ENCODE measurements at places on chromosomes 5 and 9.

DNA sequence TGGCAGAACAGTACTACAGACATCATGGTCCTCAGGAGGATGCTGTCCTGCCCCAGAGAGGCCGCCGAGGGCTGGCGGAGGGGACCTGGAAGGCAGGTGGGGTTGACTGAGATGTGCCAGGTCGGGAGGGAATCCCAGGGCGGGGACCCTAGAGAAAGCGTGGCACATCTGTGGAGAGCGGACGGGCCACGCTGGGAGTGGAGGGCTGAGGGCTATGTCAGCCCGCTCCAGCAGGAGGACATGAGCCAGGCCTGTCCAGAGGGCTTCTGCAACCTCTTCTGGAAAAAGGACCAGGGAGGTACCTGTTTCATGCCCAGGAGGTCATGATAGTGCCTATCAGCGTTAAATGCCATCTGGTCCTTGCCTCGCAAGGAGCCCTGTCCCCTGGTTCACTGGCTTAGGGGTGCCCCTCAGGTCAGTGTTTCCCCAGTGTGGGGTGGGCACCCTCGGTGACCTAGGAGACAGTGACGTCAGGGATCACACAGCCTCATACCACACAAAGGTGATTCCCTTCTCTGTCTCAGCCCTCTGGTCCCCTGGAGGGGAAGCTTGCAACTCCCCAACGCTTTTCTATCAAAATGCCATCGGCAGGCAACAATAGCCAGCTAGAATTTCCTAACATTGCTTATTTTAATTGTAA lies 103.6 kb upstream of the IER5L start:
- DNase-seq = no peak

GRCh38 chr5:9428272-9428671 lies 117.6 kb downstream of the SEMA5A start:
- DNase-seq = no peak

DNA sequence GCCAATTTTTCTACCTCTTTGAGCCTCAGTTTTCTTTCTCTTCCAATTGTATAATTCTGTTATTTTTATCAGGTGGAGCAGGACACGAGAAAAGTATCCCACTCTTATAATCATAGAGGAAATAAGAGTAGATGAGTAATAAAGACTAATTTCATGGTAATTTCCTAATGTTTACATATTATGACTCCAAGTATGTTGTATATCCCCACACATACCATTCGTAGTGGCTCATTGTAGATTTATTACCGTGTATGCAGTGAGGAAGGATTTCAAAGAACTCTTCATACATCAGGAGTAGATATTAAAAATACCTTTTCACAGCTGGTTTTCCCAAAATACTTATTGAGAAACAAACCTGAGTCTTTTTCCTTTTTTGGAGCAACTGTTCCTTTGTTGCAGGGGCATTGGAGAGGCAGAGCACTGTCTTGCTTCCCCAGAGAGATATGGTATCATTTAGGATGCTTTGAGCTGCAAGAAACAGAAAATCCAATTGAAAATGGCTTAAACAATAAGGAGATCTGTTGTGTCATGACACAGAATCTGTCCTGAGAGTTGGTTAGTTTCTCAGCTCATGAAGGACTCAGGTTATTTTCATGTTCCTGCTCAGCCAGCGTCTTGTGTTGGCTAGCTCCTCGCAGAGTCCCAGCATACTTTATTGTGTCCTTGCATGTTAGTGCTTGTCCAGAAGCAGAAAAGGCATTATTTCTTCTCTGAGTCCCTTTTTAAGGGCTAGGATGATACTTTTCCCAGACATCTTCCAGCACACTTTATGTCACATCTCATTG lies 291.2 kb downstream of the ARHGAP26 start:
- DNase-seq = no peak

GRCh38 chr9:31023847-31024246 lies 1360.6 kb upstream of the ACO1 start:
- no peak for DNase-seq

- no peak for DNase-seq
Measured at GRCh38 chr5:61344187-61344944, 12.3 kb downstream of the ZSWIM6 start.

GRCh38 chr9:35856882-35857281 lies 13.3 kb downstream of the OR13J1 start:
- DNase-seq = no peak

- no peak for DNase-seq
Measured at GRCh38 chr9:99803694-99804093, 18.0 kb upstream of the NR4A3 start.

All from effector CD4-positive, alpha-beta T cell (primary cell).